ENCODE measurements at places on chromosomes 12 and 14.

- no peak for DNase-seq
Measured at GRCh38 chr14:66009089-66009488, 477.1 kb upstream of the CCDC196 start.

GRCh38 chr12:32860192-32860591, 36.4 kb downstream of the PKP2 start:
- DNase-seq, result no peak

DNA sequence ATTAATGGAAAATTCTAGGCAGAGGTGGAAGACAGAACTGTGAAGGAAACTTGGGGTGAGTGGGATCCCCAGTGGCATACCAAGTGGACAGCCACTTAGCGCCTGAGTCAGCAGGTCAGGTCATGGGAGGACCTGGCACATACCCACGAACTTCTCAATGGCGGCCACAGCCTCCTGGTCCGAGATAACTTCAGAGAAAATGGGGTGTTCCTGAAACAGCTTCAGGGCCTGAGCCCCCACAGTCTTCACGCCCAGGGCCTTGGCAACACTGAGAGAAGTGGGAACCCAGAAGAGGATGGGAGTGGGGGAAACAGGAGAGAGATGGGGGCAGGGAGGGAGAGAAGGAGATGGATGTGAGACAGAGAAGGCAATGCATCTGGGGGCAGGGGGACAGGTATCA, 9.9 kb downstream of the SDS start:
- DNase-seq, result no peak

DNA sequence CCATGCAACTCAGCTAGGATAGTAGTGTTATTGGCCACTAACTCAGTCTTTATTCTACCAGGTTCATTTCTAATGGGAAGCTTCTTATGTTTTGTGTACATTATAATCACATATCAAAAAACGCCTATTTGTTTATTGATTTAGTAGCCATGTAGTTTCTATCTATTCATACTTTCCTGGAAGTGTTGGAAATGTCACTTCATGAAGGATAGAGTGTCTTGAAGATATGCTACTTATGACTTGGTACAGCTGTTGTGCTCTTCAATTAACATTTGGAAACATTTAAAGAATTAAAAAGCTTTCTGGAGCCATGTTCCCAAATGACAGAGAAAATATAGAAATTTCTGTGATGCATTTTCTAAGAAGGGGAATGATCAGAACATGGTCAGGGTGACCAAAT, 307.5 kb downstream of the ETNK1 start:
- DNase-seq, result no peak

All from caudate nucleus (tissue), 63 donors.